ENCODE measurements at places on chromosomes 1 and 21.

GRCh38 chr1:2911421-2912178, 109.7 kb upstream of the ACTRT2 start:
- DNase-seq, result no peak

GRCh38 chr1:226327761-226328162, 18.8 kb upstream of the LIN9 start:
- DNase-seq, result no peak

DNA sequence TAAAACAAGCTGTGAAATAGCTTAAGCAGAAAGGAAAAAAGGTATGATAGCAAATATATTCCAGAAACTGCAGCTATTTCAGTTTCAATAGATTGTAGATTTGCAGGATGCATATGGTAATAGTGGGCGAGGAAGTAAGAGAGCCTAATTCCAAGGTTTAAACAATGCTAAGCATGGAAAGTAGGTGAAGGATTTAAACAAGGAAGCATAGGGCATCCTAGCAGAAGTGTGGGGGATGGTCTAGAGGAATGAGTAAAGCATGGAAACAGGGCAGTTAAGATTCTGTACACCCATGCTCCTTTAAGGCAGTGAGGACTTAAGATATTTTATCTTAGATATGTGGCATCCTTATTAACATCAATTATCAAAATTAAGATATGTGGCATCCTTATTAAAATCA, 2.6 kb downstream of the IVNS1ABP start:
- DNase-seq, result no peak

- no peak for DNase-seq
Measured at GRCh38 chr1:29271724-29272123, 35.4 kb downstream of the PTPRU start.

- no peak for DNase-seq
Measured at GRCh38 chr21:35948982-35949381, 111.3 kb downstream of the SETD4 start.

DNA sequence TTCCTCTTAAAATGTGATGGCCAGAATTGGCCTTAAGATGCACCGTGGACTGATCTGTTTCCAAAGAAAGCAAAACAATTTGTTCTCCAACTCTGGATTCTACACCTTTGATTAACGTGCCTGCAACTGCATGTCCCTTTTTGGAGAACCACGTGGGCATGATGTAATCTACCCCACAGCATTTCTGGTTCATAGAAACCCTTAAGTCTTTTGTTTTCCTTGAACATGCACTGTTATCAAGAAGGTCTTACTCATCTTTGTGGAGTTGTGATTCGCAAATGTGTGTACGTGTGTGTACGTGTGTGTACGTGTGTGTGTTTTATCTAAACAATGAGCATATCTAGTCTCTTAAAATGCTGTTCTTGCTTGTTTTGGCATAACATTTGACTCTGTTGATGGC, 57.8 kb downstream of the LPAR3 start:
- DNase-seq, result no peak

GRCh38 chr1:201329286-201329685, 46.0 kb downstream of the PKP1 start:
- no peak for DNase-seq

- peak; percentile 80 for DNase-seq
Measured at GRCh38 chr1:44652445-44653106, 21.7 kb downstream of the TMEM53 start.

DNA sequence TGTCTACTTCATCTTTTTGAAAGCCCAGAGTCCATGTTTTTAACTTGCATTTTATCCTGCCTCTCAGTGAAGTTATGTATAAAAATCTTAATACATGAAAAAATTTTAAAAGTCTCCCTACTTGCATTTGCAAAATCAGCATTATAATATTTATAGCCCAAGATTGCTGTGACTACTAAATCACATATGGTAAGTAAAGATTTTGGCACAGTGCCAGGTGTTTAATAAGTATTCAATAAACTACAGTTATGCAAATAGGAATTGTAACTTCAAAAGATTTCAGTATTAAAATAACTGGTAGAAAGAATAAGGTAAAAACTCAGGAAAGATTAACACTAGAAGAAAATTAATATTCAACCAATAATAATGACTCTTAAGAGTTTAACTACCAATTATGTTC, 641.7 kb downstream of the LRRIQ3 start:
- DNase-seq, result no peak

GRCh38 chr1:23613191-23614031, 54.1 kb upstream of the ID3 start:
- DNase-seq, result peak; percentile 41

DNA sequence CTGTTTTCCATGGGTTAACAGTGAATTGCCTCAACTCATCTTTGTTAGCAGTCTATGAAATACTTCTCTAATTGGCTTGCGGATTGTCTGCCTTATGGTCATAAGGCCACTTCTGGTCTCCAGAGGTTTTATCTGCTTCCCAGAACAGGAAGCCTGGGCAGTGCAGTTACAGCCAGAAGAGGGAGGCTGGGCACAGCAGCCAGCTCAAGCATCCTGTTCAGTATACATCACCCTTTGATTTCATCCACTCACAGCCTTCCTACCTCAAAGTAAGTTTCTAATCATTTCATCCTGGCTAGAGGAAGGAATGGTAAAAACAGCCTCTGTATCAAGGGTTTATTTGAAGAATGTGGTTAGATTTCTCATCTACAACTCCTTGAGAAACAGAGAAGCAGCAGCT, 311.5 kb upstream of the DEPDC1 start:
- DNase-seq, result no peak

- DNase-seq, result no peak
Measured at GRCh38 chr21:42101246-42101645, 30.1 kb downstream of the UMODL1 start.

DNA sequence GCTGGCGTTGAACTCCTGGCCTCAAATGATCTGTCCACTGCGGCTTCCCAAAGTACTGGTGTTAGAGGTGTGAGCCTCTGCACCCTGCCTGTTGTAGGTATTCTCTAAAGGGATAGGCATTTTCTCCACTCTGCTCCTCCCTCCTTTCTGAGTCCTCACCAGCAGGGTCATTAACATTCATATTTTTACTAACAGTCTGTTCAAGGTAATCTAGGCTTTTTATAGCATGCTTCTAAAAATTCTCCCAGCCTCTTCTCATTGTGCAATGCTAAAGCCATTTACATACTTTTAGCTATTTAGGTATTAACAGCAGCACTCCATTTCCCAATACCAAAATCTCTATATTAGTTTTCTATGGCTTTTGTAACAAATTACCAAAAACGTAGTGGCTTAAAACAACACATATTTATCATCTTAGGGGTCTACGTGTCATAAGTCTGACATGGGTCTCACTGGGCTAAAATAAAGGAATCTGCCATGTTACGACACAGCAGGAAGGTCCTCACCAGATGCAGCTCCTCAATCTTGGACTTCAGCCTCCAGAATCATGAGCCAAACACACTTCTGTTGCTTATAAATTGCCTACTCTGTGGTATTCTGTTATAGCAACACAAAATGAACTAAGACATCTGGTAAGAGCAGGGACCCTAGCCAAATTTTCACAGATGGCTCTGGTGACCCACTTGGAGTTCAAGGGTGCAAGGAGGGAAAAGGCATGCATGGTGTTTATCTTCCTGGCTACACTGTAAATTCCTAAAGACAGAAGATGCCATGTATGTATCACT, 2.9 kb upstream of the SLC2A7 start:
- DNase-seq, result no peak

DNA sequence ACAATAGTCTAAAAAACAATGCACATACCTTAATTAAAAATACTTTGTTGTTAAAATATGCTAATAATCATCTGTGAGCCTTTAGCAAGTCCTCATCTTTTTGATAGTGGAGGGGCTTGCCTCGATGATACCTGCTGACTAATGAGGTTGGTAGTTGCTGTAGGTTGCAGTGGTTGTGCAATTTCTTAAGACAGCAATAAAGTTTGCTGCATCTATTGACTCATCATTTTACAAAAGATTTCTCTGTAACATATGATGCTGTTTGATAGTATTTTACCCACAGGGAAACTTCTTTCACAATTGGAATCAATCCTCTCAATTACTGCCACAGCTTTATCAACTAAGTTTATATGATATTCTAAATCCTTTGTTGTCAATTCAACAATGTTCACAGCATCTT, 7.6 kb downstream of the C1orf87 start:
- no peak for DNase-seq

DNA sequence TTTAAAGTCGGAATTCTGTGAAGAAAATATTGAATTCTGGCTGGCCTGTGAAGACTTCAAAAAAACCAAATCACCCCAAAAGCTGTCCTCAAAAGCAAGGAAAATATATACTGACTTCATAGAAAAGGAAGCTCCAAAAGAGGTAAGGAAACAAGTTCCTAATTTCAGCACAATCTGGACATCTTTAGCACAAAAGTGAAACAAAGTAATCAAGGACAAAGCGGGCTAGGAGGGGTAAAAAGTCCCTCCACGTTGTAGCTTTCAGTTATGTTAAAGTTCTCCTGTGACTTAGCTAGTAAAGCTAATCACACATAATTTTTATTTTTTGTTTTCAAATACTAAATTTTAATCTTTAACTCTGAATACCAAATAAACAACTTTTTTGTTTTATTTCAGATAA, 2.2 kb downstream of the RGS2 start:
- no peak for DNase-seq

- DNase-seq, result no peak
Measured at GRCh38 chr1:22077728-22078127, 25.2 kb downstream of the CDC42 start.

GRCh38 chr1:66652556-66652955, 99.7 kb upstream of the DYNLT5 start:
- no peak for DNase-seq

DNA sequence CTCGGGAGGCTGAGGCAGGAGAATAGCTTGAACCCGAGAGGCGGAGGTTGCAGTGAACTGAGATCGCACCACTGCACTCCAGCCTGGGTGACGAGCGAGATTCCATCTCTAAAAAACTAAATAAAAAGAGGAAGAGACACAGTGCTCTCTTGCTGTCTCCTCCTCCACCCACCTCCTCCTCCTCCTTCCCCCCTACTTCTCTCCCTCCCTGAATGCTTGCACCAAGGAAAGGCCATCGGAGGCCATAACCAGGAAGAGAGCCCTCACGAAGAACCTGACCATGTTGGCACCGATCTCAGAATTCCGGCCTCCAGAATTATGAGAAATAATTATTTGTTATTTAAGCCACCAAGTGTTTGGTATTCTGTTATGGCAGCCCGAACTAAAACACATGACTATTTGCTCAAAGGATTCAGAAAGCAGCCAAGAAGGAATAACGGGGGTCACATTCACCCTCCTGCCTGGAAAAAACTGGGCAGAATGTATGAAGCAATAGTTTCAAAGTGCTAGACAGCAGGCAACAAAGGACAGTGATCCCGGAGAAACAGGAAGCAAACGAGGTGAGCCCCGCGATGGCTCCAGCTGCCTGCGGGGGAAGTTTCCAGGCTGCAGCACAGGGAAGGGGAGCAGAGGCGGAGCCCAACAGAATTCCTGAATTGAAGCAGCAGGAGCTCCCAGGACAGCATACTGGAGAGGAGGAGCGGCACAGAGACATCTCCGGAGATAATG, 35.8 kb downstream of the LDLRAD1 start:
- no peak for DNase-seq

GRCh38 chr1:223246476-223247112, 103.5 kb upstream of the TLR5 start:
- DNase-seq, result no peak

DNA sequence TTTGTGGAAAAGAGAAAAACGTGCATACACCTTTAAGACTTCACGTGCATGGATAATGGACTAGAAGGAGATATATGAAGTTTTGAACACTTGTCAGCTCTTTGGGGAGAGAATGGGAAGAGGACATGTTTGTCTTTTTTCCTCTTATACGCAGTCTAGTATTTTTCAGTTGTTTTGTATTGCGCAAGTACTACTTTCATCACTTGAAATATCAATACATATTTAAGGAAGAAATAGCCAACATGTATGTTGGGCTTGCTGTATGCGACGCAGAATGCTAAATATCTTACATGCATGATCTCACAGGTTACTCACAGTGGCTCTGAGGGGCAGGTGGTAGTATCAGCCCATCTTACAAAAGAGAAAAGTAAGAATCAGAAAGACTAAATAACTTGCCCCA, 176.5 kb upstream of the RUNX1 start:
- no peak for DNase-seq

- DNase-seq, result peak; percentile 24
Measured at GRCh38 chr1:235763962-235764361, 102.7 kb downstream of the LYST start.

- DNase-seq, result no peak
Measured at GRCh38 chr1:95018602-95019369, 54.0 kb downstream of the ALG14 start.
